Activated naive CD4-positive, alpha-beta T cell treated with Interleukin-2 at 50 U/mL for 16 hours (primary cell): ENCODE measurements at places on chromosomes 7 and 10.

DNA sequence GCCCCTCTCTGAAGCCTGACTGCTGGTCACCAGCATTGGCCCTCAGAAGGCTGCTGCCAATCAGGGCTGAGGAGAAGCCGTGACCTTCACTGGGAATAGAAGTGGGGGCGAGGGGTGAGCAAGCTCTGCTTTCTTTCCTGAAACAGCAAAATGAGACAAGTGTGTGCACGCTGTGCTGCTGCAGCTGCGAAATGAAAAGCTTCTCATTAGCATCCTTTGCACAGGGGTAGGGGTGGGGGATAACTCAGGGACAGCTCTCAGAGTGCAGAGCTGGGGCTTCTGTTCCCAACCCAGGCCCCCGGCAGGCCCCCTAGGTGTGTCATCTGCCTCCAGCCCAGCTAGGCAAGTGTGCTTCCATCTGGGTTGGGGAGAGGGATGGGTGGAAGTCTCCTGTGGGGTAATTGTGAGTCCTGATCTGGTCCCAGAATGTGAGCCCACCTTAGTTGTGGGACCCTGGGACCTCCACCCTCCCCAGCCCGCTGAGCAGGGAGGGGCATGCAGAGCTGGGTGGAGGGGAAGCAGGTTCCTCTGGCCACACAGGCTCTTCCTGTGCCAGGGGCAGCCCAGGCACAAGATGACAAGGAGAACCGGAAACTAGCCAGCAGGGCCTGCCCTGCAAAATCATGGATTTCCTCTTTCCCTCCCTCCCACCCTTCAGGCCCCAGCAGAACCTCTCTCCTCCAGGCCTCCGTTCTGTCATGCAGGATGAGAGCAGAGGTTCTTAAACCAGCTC is 22.2 kb downstream of the ZNF467 start:
- no peak for DNase-seq

DNA sequence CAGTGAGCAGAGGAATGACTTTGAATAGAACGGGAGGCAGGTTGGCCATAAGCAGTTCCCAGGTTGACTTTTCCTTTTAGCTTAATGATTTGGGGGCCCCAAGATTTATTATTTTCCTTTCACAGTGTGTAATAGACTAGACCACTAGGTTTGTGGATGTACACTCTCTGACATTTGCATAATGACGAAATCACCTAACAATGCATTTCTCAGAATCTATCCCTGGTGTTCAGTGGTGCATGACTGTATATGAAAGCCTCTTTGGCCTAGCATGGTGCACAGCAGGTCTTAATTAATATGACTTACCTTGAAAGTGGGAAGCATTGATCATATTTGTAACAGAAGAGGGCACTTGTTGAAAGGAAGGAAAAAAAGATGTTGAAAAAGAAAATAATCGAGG is 761.9 kb downstream of the TYW1 start:
- no peak for DNase-seq

DNA sequence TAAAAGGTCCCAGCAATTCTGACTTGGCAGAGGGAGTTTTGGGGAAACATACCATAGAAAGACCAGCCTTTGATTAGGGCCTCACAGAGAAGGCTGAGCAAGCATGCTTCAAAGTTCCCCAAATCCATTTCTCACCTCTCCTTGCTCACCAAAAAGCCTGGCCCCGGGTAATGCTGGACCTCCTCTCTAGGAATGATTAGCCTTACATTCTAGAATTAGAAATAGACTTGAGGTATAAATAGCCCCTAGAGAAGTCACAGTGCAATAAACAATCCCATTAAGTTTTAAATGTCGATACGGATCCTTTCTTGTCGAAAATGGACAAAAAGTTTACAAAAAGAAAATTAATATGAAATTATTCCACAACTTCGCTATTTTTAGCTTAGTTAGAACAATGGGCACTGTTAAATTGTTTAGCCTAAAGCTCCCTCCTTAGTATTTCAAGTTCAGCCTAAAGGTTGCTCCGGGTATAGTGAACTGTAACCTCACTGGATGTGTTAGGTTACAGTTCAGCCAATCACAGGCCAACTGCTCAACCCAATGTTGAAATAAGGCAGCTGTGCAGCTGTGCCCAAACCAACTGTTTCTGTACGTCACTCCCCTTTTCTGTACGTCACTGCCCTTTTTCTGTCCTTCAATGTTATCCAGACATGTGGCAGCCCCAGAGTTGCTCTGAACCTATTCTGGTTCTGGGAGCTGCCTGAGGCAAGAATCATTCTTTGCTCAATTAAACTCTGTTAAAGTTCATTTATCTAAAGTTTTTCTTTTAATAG is 7.9 kb upstream of the GSDME start:
- no peak for DNase-seq

- no peak for DNase-seq
These were observed 3.2 kb upstream of the ADGRA1 start for GRCh38 chr10:133084491-133084890.

DNA sequence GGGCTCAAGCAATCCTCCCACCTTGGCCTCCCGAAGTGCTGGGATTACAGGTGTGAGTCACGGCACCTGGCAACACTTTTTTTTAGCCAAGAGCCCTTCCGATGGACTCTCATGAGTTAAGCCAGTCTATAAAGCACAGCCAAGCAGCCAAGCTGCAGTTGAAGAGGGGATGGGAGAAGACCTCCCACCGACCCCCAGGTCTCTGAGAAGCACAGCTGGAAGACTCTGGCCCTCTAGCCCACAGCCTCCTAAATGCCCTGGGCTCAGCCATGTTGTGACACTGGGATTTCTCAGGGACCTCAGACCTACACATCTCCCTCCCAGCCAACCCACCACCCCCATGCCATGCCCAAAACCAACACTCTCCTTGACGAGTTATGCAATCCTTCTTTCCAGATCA is 31.1 kb downstream of the CALML3 start:
- no peak for DNase-seq

- DNase-seq = no peak
These were observed 66.6 kb downstream of the ALOX5 start for GRCh38 chr10:45440511-45441062.

DNA sequence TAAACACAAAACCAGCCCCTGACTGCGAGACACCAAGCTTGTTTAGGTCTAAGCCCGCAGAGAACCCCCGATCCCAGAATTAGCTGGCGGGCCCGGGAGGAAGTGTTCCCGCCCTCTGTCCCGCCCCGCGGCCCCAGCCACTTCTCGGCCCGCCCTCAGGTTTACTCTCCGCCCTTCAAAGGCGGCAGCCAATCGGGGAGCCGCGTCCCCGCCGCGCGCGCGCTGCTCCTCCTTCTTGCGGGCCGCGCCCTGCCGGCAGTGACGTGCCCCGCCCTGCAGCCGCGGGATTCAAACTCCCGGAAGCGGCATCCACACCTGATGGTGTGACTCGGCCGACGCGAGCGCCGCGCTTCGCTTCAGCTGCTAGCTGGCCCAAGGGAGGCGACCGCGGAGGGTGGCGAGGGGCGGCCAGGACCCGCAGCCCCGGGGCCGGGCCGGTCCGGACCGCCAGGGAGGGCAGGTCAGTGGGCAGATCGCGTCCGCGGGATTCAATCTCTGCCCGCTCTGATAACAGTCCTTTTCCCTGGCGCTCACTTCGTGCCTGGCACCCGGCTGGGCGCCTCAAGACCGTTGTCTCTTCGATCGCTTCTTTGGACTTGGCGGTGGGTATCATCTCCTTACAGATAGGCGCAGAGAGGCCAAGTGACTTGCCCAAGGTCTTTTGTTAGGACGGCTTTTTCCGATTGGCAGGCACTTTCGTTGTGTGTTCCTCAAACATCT is at the start of gene CEP55:
TSS of gene CEP55 (plus strand) at position 291 of the 720 bp plus-strand sequence. CDS start 3,440 bp downstream, outside the sequence.
- DNase-seq = peak; percentile 97

GRCh38 chr7:6306471-6306870 is 34.0 kb upstream of the CYTH3 start:
- no peak for DNase-seq

- DNase-seq = no peak
These were observed 1006.6 kb upstream of the LRRN3 start for GRCh38 chr7:110084181-110084807.

GRCh38 chr10:90857635-90858460 is at the start of gene HTR7:
TSS of gene HTR7 (minus strand) at chr10:90858039. CDS start at chr10:90857671, 368 bp downstream.
- DNase-seq = peak; percentile 68

DNA sequence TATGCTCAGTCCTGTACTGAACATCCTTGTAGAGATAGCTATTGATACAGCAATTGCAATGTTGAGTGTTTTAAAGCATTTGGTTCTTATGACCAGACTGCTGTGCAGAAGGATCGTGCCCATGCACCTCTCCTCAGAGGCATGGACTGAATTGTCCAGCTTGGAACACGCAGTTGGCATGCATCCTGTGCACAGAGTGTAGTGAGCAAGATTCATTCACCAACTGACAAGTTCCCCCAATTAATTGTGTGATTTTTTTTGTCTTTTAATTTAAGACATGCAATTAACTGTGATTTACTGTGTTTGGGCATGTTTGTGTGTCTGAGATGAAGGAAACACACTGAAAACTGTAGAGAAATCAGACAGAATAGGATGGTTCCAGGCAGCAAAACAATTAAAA is 323.7 kb downstream of the CDK14 start:
- no peak for DNase-seq

- DNase-seq = no peak
These were observed 23.4 kb downstream of the CAMK2G start for GRCh38 chr10:73850863-73851461.

GRCh38 chr7:77258593-77258992 is 59.0 kb upstream of the FGL2 start:
- DNase-seq = no peak
